ENCODE measurements at places on chromosomes 6 and 20.
A peak's percentile ranks its signal among the peaks of the same experiment; 100 is the strongest.

DNA sequence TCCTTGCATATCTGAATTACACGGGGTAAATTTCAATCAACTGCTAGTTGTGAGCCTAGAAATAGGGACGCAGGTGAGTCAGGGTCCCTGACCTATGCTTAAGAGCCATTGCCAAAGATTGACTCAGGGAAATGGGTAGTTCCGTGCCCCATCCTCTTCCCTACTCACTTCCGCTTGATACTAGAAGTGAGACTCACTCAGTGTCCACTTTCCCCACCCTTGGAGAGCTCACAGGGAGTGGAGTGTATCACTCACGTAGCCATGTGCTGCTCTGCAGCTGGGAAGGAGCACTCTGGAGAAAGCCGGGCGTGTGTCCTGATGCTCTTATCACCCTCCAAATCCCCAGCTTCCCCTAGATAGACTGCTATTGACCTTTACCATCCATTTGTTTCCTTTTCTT is 543 bp upstream of the MUC22 start:
- DNase-seq: no peak

DNA sequence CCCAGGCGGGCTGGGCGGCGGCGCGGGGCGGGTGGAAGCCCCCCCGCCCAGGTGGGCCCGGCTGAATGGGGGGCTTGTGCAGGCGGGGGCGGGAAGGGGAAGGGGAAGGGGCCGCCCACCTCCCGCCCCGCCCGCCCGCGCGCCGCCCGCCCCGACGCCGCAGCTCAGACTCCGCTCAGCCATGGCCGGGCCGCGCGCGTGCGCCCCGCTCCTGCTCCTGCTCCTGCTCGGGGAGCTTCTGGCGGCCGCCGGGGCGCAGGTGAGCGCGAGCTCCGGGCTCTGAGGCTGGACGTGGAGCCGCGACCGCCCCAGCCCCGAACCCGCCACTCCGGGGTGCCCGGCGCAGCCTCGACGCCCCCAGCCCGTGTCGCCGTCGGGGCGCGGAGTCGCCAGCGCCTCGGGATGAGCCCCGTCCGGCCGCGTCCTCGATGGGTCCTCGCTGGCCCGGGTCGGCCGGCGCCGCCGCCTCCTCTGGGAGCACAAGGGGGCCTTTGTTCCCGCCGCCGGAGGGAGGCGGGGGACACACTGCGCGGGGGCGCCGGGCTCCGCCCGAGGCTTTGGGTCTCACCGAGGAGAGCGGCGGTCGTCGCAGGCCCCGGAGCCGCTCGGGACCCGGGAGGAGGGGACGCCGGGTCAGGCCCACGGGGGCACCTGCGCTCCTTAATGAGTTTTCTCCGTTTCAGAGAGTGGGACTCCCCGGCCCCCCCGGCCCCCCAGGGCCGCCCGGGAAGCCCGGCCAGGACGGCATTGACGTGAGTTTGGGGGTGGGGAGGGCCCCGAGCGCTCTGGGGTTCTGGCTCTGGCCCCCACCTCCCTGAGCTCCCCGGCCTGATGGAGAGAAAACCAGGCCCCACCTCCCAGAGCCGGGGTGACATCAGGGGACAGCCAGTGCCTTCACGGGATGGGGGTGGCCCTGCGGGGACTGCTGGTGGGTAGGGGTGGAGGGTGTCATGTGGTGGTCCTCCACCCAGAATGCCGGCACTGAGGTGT is at the start of gene COL9A3:
TSS of gene COL9A3 (plus strand) at position 167 of the 990 bp plus-strand sequence. CDS start at position 182, 15 bp downstream.
- no peak for DNase-seq

- no peak for DNase-seq
Observed at GRCh38 chr6:122772724-122773415, 6.6 kb upstream of the FABP7 start.

- no peak for DNase-seq
Observed at GRCh38 chr20:22757424-22758183, 173.2 kb upstream of the FOXA2 start.

DNA sequence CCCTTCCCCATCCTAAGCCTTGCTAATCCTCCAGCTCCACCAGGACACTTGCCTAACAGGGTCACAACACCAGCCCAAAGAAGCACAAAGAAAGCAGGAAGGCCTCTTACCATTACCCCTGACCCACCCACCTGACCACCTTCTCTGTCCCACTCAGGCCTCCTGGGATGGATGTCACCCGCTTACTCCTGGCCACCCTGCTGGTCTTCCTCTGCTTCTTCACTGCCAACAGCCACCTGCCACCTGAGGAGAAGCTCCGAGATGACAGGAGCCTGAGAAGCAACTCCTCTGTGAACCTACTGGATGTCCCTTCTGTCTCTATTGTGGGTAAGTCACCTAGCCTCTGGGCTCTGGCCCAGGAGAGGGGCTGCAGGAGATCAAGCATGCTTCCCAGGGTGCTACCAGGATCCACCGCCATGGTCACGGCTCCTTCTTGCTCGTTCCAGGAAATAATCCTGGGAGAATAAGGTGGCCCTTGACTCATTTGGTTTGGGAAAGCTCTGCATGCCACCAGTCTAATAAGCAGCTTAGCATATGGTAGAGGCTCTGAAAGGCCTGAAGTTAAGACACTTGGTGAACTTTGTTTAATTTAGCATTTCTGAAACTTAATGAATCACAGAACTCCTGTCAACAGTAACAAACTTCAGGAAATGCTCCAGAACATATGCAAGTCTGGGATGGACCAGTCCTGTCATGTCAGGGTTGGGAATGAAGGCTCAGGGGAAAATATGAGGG is 19.2 kb downstream of the ASIP start:
- DNase-seq: no peak

GRCh38 chr20:4012589-4012988 is 2.8 kb downstream of the RNF24 start:
- no peak for DNase-seq

DNA sequence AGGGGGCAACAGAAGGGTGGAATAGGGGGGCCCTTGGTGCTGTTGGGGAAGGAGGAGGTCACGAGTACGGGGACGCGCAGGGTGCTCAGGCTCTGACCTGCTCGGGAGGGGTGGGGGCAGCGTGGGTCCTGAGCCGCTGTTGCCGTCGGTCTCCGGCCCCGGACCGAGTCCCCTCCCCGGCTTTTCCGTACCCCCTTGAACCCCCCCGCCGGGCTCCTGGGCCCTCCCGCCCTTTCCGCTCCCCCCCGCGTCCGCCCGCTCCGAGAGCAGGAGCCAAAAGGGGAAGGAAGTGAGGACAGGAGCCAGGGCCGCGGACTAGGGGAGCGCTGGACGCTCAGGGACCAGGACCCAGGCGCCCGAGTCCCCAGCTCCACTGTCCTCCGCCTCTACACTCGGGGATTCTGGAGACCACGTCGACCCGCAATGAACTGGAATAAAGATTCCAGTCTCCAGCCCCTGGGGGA is at the start of gene RGL2:
TSS of gene RGL2 (minus strand) at position 170 of the 464 bp plus-strand sequence. CDS start 332 bp downstream, outside the sequence.
- peak; percentile 62 for DNase-seq

DNA sequence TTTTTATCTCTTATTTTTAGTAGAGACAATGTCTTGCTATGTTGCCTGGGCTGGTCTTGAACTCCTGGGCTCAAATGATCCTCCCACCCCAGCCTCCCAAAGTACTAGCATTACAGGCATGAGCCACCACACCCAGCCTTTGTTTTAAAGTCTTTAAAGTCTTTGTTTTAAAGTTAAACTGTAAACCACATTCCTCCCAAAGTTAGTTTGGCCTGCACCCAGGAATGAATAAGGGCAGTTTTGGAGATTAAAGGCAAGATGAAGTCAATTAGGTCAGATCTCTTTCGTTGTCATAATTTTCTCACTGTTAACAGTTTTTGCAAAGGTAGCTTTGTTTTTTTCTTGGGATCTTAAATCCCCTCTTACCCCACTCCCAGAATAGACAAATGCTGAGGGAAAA is 63.8 kb downstream of the UBR2 start:
- DNase-seq: no peak

DNA sequence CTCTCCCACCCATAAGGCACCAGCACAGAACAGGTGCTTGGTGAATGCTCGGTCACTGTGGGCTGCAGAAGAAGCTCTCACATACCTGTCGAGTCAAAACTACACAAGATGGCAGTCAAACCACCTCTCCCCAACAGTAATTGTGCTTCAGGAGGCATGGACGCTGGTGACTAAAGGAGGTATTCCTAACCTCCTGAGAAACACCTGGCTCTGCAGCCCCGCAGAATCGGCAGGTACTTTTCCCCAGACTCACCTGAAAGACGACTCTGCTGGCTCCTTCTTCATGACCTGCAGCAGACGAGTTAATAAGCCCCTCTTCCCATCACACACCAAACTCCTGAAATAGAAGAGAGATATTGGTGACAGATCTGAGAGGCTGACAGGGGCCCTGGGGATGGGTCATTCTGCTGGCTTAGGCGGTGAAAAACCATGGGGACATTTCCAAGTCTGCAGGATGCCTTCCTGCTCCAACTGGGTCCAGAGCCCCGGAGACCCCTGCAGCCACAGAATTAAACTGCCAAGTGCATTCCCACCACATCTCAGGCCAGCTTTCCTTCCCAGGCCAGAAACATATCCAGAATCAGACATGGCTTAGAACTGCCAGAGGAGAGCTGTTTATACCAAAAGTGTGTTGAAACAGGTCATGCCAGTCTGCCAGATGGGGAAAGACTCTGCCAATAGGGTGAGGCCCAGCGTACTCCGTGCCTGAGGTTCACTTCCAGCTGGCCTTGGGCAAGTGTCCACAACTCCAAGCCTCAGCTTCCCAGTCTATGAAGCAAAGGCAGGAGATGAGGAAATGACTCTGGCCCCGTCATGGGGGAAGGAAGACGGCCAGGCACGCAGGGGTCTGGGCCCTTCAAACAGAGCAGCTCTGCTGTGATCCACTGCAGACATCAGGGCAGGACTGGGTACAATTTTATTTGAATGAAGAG is 53.0 kb downstream of the MYH7B start:
- no peak for DNase-seq

Measured in NCI-H1092 treated with DMSO at 0.1 percent for 48 hours (cell line).